ENCODE measurements at places on chromosomes 3 and 15.

DNA sequence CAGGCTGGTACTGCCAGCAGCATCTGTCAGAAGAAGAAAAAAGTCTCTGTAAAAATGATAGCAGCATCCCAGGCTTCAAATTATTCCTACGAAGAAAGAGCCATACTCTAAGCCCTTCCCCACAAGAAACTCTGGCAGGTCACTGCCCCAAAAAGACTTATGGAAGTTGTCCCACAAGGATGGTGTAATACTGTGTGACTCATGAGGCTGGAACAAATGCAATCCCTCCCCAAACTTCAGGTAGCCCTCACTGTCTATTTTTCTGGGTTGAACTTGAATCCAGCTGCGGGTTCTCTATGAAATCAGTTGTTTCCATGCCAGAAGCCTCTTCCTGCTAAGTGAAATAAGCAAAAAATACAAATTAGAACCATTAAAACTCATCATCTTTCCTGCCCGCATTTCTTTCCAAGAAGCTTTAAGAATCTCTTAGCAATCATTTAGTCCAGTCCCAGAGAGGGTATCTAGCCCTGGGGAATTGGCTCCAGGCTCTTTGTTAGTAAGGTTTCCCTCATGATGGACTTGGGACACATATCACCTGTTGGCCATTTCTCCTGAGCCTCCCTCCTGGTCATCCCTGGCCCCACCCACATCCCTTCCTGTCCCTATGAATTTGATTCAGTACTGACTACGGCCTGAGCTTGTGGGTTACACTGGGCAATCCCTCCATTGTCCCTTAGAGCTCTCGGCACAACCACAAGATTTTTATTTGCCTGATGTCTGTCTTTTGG is 51.7 kb downstream of the FAM174B start:
- DNase-seq, result no peak

DNA sequence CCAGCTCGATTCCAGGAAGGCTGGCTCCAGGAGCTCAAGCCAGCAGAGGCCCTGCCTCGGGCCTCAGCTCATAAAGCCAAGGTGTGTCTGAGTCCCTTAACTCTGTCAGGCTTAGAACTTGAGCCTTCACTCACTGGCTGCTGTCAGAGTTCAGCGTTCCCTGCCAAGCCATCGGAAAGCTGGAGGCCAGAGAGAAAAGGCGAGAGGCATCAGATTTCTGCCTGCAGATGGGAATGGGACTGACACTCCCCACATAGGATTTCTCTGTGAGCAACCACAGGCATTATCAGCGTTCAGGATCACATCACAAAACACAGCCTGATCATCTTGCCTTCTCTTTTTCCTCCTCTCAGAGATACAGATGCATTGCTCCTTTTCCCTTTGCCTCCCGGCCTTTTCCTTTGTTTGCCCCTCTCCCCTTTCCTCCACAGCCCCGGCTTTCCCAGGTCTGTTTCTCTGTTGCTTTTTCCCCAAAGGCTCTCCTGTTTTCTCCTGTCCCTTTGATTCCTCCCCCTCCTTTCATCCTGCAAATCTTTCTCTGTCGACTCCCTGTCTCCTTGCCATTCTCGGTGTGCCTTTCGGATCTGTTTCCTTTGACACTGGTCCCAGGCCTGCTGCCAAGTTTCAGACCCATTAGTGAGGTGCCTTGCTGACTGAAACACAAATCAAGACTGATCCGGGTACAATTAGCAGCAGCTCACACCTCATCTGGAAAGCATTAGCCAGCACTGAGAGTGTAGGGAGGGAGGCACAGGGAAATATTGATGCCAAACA is 44.5 kb upstream of the BOC start:
- DNase-seq, result peak; percentile 54

DNA sequence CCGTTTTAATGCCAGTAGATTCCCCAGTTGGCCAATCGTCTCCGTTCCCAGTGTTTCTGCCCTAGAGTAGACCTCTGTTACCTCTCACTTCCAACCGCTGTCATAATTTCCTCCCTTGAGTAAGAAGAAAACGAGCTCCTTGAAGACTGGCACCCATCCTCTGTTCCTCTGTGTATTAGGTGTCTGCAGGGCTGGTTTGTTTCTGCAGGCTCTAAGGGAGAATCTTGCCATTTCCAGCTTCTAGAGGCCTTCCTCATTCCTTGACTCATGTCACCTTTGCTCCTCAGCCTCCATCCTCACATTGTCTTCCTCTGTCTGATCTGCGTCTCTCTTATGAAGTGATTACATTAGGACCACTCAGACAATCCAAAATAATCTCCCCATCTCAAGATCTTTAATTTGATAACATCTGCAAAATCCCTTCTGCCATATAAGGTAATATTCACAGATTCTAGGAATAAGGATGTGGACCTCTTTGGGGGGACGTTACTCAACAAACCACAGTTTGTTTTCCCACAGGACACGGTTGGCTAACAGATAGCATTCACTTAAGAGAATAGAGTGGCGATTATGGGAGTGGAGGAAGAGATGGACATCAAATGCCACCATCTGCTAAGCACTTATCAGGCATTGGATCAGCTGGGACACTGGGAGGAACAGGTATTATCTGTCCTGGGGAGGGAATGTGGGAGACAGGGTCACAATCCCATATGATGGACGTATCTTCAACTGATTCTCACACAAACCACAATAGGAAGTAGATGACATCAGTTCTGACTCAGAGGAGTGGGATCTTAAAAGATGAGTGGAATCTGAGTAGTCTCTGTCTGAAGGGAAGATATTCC is 17.1 kb downstream of the ARHGAP31 start:
- DNase-seq, result no peak

DNA sequence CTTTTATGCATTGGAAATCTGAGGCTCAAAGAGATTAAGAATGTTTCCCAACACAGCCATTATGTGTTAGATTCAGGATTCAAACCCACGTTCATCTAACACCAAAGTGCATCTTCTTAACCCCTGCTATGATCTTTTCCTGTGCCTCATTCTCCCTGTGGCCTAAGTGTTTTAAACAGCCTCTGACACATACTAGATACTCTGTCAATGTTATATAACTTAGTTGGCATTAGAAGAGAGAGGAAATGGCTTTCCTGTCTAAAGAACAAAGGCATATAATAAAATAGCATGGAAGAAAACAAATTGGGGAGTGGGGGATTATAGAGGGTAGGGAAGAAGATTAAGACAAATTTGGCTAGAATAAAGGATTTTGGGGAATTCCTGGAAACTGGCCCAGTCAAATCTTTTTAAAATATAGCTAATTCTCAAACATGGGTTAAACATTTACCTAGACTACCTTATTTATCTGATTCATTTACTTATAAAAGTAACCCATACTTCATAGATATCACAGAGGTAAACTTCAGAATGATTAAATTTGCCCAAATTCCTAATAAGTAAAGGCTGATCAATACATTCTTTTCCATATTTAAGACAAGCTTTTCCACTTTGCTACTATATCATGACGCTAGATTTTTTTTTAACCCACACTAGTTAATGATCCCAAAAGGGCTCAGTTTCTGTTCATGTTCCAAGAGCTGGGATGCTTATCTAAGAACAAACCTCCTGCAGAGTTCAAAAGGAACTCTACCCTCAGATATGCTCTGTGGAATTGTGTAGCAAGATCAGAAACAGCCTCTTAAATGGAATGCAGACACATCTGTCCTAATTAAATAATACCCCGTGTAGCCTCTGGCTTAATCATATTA is 122.9 kb upstream of the PTPRG start:
- no peak for DNase-seq

GRCh38 chr15:67520321-67521028 is 456 bp upstream of the C15orf61 start:
- DNase-seq, result no peak

All from ureter (tissue), 1 donor.